ENCODE measurements at places on chromosomes 12 and 14. TPM values are rescaled to one million over a fixed set of nuclear protein-coding genes. Genes with fewer than 3 reads are reported as not detected.

Gene PTPRQ
- total RNA-seq, result under 0.01 TPM

Gene GCN1
- 78.4 TPM for total RNA-seq

Gene GARIN6
- not detected for total RNA-seq

DNA sequence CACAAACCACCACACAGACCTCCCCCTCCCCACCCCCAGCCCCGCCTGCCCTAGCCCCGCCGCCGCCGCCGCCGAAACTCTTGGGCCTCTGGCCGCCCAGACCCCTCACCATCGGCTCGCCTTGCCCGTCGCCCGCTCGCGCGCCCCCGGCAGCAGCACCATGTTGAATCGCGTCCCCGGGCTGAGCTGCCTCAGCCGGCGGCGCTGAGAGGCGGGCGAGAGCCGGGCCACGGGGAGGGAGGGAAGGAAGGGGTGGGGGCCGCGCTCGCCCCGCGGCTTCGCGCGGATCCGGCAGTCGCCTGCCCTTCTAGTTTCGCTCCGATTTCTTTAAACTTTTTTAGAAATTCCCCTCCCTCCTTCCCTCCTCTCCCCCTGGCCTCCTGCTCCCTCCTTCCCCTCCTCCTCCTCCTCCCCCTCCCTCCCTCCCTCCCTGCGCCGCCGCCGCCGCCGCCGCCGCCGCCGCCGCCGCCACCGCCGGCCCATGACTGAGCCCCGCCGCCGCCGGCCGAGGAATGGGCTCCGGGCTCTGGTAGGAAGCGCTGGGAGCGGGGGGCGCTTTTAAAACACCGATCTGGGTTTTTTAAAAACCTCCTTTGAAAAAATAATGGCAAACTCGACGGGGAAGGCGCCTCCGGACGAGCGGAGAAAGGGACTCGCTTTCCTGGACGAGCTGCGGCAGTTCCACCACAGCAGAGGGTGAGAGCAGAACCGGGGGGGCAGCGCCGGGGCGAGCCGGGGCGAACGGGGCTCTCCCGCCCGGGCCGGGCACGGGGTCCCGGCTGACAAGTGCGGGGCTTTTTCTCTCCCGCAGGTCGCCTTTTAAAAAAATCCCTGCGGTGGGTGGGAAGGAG is at the start of gene ARID2:
Gene ARID2, plus strand, starts transcription at position 474 of the 851 bp plus-strand sequence. Its CDS starts 131 bp downstream, at position 605.
- DNase-seq, result no peak

- DNase-seq, result no peak
These were observed 4.0 kb downstream of the SSH1 start for GRCh38 chr12:108853426-108853825.

DNA sequence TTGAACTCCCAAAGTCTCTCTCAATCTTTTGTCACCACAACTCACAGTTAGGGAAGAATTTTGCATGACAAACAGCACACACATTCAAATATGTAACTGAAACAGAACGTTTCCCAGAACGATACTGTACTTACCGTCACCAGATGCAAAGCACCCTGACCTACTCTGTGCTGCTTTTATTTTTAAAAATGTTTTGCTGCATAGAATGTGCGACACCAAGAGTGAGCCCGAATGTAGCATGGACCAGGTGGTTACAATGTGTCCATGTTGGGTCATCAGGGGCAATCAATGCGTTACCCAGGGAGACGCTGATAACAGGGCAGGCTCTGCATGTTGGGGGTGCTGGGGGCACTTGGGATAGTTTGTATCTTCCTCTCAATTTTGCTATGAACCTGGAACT is 14.6 kb upstream of the EIF5 start:
- no peak for DNase-seq

DNA sequence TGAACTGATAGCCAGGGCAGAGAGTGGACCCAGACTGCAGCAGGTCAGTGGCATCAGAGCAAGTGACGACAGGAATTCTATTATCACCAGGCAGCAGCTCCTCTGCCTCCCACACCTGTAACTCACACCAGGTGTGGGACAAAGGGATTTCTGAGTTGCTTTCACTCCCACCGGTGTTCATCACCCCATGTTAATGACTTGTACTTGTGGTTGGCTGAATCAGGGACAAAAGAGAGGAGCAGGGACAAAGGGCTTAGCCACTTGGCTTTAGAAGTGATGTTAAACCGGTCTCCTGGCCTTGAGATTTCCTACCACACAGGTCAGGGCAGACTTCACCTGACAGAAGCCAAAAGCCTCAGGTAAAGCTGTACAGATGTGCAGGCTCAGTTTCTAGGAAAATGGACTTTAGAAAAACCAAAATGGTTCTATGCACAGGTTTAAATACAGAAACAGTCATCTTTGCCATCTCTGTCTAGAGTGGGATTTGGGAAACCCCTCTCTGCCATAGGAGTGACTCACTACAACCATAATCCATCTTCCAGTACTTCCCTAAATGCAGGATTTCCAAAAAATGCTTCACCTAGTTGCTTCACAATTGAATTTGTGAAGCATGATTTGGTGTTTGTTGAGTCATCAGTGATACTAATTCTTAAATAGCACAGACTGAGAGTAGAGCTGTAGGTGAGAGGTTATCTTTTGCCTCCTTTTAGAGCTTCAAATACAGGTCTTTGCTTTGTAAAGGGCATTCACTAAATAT is 158.5 kb downstream of the PRKCH start:
- no peak for DNase-seq

DNA sequence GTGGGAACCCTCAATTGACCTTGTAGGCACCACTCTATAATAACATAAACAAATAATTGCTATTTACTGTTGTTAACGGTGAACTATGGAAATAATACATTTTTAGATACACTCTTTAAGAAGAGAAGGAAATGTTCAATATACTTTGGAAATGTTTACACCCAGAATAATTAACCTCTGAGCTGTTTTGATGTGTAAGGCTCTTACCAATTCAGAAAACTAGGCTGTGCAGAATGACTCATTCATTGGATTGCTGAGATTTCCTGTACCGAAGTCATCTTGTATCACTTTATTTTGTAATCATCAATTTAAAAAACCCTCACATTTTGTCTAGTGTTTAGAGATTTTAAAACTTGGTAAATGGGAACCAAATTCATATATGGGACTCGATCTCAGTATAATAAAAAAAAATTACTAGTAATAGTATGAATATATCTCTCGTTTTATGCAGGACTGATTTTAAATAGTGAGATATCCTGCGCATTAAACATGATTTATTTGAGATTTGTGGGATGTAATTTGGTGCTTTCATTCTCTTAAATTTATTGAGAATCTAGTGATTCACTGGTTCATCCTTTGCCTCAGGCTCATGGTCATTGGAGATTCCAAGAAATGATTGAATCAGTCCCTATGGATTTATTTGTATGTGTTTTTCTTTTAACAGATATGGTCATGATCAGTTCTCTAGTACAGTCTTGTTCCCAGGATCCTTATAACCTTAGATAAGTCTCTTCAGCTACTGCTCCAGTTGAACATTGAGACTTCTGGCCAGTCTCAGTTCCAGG is 3.9 kb downstream of the SAMD4A start:
- DNase-seq, result no peak

DNA sequence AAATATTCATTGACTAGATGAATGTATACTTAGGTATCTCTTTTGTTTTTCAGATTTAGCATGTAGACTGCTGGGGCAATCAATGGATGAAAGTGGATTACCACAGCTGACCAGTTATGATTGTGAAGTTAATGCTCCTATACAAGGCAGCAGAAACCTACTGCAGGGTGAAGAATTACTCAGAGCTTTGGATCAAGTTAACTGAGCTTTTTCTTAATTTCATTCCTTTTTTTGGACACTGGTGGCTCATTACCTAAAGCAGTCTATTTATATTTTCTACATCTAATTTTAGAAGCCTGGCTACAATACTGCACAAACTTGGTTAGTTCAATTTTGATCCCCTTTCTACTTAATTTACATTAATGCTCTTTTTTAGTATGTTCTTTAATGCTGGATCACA is 15.3 kb upstream of the SNAPC1 start:
- DNase-seq, result no peak

GRCh38 chr14:24965934-24966578 is 83.9 kb downstream of the STXBP6 start:
- DNase-seq, result peak; percentile 29

DNA sequence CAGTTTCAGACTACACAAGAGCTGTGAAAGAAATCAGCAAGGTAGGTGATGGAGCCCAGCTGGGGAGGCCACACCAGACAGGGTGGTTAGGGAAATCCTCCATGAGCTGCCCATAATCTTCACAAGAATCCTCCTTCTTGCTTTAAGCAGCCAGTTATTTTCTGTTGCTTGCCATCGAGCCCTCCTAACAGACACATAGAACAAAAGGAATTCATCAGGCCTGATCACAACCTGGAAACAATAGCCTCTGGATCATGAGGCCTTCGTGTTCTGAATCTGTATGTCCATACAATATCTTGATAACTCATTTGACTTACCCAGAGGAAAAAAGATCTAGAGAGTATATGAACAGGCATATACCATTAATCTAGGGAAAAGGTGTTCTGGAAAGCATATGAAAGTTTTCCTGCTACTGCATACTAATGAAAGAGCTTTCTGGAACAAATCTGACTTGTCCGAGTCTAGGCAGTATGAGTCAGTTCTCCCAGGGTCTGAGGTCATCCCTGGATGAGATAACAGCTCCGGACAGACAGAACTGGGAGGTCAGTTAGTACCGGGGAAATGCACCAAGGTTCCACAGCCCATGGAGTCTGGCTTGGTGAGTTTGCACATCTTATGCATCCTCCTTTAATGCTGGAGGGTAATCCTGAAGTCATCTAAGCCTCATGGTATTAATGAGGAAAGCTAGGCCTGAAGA is 52.8 kb upstream of the ELK3 start:
- peak; percentile 21 for DNase-seq

Measured in kidney epithelial cell (primary cell).